Stimulated activated CD4-positive, alpha-beta T cell treated with anti-CD3 and anti-CD28 coated beads, Interleukin-1b, Interleukin-23, amount 100 ng/mL, for 1 hour (primary cell): ENCODE measurements at places on chromosomes 7 and 10.

- DNase-seq: no peak
Observed at GRCh38 chr10:90162271-90162853, 461.0 kb downstream of the KIF20B start.

- no peak for DNase-seq
Observed at GRCh38 chr7:35280902-35281301, 27.0 kb upstream of the TBX20 start.

DNA sequence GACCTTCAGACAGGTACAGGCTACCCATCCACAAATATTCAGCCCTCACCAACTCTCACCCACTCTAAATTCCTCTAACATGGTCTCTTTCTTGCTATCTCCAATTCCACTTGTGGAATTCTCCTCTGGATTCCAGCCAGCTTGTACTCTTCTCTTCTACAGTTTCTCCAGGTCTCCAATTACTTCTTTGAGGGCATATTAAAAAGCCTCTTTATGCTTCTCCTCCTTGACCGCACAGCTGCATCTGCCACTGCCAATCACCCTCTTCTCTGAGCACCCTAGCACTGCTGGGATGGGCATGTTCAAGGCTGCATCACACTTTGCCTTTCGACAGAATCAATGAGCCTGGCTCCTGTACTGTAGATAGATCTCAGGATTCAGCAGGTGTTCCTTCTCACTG, 101.5 kb upstream of the ANKRD1 start:
- DNase-seq: no peak

DNA sequence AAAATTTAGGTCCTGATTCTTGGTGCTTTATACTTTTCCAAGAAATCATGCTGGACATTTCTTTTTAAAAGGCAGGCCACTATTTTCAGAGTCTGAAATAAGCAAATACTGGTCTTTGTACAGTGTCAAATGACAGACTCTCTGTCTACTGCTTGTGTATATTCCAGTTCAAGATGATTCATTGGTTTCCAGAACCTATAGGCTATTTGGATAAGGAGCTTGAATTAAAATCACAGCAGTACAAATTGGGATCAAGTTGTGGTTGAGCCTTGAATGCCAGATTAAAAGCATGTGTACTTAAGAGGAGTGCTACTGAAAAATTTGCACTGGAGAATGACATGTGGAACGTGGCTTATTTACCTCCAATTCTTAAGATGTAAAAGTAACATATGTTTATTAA, 10.7 kb downstream of the KMT2E start:
- DNase-seq: no peak
